NCI-H510A treated with DMSO at 0.1 percent for 48 hours (cell line): ENCODE measurements at places on chromosomes 7 and 10.
A peak's percentile ranks its signal among the peaks of the same experiment; 100 is the strongest.

- no peak for DNase-seq
Observed at GRCh38 chr10:100826031-100826651, 80.8 kb downstream of the PAX2 start.

DNA sequence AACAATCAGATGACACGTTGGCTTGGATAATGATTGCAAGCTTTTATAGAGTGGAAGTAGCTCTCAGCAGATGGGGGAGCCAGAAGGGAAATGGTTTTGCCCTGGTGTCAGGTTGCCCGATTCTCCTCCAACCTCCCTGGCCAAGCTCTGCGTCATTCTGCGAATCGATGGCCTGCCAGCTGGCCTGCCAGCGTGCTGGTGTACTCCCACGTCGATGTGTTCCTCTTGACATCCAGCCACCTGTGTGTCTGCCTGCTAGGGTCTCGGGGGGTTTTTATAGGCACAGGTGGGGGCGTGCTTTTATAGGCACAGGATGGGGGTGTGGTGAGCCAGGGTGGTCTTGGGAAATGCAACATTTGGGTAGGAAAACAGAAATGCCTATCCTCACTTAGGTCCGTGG lies 4.6 kb downstream of the NET1 start:
- peak; percentile 80 for DNase-seq

- no peak for DNase-seq
Observed at GRCh38 chr10:132347211-132347930, 15.4 kb downstream of the LRRC27 start.

GRCh38 chr10:18203471-18203870 lies 63.2 kb downstream of the CACNB2 start:
- DNase-seq = no peak

- DNase-seq = no peak
Observed at GRCh38 chr10:132739225-132739613, 46.7 kb downstream of the NKX6-2 start.

GRCh38 chr7:44390701-44391100 lies 65.3 kb upstream of the CAMK2B start:
- DNase-seq = peak; percentile 78
